ENCODE measurements at places on chromosomes 2 and 18.
A peak's percentile ranks its signal among the peaks of the same experiment; 100 is the strongest.

DNA sequence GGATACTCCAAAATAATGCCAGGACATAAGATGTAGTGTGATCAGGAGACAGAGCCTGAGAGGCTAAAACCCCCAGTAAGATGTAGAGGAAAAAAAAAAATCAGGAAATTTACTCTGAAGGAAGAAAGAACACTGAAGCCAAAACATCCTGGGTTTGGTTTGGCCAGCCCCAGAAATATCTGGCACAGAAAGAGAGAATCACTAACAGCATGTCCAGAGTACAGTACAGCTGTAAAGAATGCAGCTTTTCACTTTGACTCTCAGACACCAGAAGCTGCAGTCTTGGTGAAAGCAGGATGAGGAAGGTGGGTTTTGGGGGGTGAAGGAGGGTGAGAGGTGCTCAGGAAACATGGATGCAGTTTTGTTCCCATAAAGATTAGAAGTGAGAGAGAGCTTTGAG, 1577.7 kb upstream of the ACVR2A start:
- no peaks in the 10 kb centered on the region for H3K4me1 ChIP-seq
- H3K4me3 ChIP-seq = no peak overlapping the region
- H3K27ac ChIP-seq = no peak overlapping the region
- H3K27me3 ChIP-seq = no peaks in the 10 kb centered on the region
- no peaks in the 10 kb centered on the region for H3K36me3 ChIP-seq

DNA sequence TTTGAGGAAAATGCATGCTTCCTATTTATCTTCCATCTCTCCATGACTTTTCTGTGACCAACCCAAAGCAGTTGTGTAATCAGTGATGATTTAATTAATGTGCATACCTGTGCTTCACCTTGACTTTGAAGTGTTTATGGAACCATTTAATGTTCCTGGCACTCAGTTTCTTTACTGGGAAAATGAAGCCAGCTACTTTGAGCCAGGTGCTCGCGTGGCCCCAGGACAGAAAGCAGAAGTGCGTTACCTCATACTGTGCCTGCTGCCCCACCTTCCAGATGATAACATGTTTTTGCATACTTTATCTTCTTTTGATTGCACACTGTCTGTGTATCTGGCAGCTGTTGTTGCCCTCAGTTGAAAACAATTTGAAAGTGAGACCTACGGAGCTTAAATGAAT, 61.3 kb downstream of the PMAIP1 start:
- peaks cover 13% of the 10 kb centered on the region for H3K4me1 ChIP-seq
- no peaks in the 10 kb centered on the region for H3K36me3 ChIP-seq
- no peak for DNase-seq
- H3K4me3 ChIP-seq = no peak overlapping the region
- H3K27ac ChIP-seq = no peak overlapping the region
- H3K27me3 ChIP-seq = no peaks in the 10 kb centered on the region

GRCh38 chr2:160036736-160037135, 25.7 kb downstream of the PLA2R1 start:
- H3K36me3 ChIP-seq = no peaks in the 10 kb centered on the region
- H3K27ac ChIP-seq = no peak overlapping the region
- H3K4me1 ChIP-seq = peaks cover 38% of the 10 kb centered on the region
- DNase-seq = no peak
- H3K4me3 ChIP-seq = no peak overlapping the region
- no peaks in the 10 kb centered on the region for H3K27me3 ChIP-seq

GRCh38 chr18:22900558-22901238, 32.4 kb upstream of the RBBP8 start:
- no peaks in the 10 kb centered on the region for H3K4me1 ChIP-seq
- no peak overlapping the region for H3K4me3 ChIP-seq
- no peak overlapping the region for H3K27ac ChIP-seq
- no peaks in the 10 kb centered on the region for H3K36me3 ChIP-seq
- no peaks in the 10 kb centered on the region for H3K27me3 ChIP-seq

- H3K4me1 ChIP-seq = no peaks in the 10 kb centered on the region
- peaks cover 5% of the 10 kb centered on the region for H3K27me3 ChIP-seq
- no peak overlapping the region for H3K27ac ChIP-seq
- H3K36me3 ChIP-seq = no peaks in the 10 kb centered on the region
These were observed 157.2 kb downstream of the MAP2 start for GRCh38 chr2:209581040-209581439.

DNA sequence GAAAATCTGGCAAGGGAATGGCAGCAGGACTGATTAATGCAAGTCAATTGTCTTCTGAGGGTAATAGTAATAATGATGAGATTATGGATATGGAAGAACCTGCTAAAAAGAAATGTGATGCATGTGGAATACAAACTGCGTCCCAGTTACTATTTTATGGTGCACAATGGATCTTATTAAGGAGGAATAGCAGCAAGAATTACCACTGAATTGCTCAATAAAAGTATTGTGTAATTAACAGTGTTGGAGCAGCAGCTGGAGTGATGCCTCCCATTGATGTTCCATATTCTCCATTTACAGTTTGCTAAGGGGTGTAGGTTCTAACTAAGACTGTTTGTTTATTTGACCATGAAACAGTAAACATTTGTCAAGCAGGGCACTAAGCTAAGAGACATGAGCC, 167.9 kb downstream of the HRH4 start:
- H3K27ac ChIP-seq = no peak overlapping the region
- peaks cover 65% of the 10 kb centered on the region for H3K27me3 ChIP-seq
- no peaks in the 10 kb centered on the region for H3K36me3 ChIP-seq
- H3K4me3 ChIP-seq = no peak overlapping the region
- no peaks in the 10 kb centered on the region for H3K4me1 ChIP-seq
- DNase-seq = no peak

- H3K36me3 ChIP-seq = no peaks in the 10 kb centered on the region
- no peaks in the 10 kb centered on the region for H3K27me3 ChIP-seq
- H3K27ac ChIP-seq = no peak overlapping the region
- DNase-seq = no peak
These were observed 208.7 kb downstream of the CLIP4 start for GRCh38 chr2:29323961-29324360.

DNA sequence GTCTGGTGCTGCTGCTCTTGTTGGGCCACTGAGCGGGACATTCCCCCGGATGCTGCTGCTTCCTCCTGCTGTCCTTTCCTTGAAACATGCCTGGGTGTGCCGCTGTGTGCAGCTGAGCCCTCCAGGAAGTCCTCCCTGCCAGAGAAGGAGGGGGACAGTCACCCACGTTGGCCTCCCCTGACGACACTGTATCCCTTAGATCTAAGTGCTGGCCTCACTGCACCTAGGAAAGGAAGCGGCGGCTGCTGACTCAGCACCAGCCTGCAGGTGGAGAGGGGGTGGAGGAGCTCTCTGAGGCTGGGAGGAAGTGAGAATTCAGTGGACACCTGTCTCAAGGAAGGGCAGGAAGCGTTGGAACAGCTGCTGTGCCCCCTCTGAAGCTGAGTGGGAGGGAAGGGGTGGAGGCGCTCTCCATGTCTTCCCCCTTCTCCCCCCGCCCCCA, 239.8 kb downstream of the HAUS1 start:
- H3K4me1 ChIP-seq = peaks cover 5% of the 10 kb centered on the region
- no peaks in the 10 kb centered on the region for H3K36me3 ChIP-seq
- no peaks in the 10 kb centered on the region for H3K27me3 ChIP-seq
- H3K4me3 ChIP-seq = no peak overlapping the region

DNA sequence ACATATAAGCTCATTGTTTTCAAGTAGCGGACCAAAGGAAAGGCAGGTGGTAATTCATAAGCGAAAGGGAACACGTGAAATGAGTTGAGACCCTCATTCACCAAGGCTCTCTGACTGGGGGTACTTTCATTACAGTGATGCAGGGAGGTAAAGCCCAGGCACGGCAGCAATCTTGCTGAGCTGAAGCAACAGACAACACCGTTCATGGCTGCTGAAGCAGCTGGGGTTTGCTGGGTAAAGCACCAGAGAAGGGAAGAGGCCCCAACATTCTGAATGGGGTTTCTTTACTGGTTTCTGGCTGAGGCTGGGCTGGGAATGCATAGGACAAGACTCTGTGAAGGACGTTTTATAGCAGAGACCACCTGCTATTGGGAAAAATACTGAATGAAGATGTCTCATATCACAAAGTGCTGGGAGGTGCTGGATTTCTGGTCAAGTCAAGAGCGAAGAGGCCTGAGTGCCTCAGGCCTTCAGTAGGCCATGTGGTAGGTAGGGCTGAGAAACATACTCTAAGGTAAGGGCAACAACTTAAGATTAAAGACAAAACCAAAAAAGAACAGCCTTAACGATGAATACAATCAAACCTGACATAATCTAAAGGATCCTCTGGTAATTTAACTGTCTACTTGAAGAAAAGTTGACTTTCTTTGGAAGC, 324.7 kb upstream of the PIK3C3 start:
- H3K27me3 ChIP-seq = no peaks in the 10 kb centered on the region
- DNase-seq = no peak
- H3K4me3 ChIP-seq = no peak overlapping the region
- H3K36me3 ChIP-seq = no peaks in the 10 kb centered on the region
- H3K4me1 ChIP-seq = no peaks in the 10 kb centered on the region

DNA sequence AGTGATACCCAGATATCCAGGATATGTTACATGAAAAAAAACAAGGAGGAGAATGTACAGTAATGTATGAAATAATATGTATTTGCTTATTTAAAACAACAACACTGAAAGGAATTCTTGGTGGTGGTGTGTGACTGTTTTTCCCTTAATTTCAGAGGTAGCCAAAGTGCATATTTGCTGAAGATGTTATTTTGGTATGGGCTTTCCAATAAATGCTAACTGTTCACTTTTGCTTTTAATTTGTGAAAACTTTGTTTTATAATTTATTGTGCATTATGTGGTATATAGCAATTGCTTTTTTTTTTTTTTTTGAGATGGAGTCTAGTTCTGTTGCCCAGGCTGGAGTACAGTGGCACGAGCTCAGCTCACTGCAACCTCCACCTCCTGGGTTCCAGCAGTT, 7.6 kb downstream of the CCNYL1 start:
- H3K4me3 ChIP-seq = no peak overlapping the region
- H3K4me1 ChIP-seq = peaks cover 28% of the 10 kb centered on the region
- 0 out of 2 replicates have a peak, but pooled peaks cover 4% of the 10 kb centered on the region for H3K36me3 ChIP-seq
- DNase-seq = no peak
- no peak overlapping the region for H3K27ac ChIP-seq

GRCh38 chr2:157190151-157190550, 67.4 kb upstream of the GALNT5 start:
- no peaks in the 10 kb centered on the region for H3K4me1 ChIP-seq
- H3K36me3 ChIP-seq = no peaks in the 10 kb centered on the region
- peak; percentile 27 for DNase-seq
- H3K27ac ChIP-seq = no peak overlapping the region

Data from PC-3 (cell line).